ENCODE measurements at places on chromosomes 11 and 22. TPM values are rescaled to one million over a fixed set of nuclear protein-coding genes. Genes with fewer than 3 reads are reported as not detected.

DNA sequence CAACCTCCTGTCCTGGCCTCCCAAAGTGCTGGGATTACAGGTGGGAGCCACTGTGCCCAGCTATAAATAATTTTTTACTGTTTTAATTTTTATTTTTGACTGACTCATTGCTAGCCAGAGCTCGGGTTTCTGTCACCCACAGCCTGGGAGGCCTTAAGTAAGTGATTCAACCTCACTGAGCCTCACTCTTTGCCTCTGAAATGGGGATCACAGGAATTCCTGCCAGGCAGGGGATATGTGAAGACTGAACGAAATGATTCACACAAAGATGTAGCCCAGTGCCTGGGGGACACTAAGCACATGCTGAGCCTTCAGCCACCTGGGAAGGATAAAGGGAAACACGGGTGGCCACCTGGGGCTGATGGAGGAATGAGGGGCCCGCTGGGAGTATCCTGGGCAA is 3.8 kb upstream of the LRRC74B start:
- DNase-seq, result no peak

DNA sequence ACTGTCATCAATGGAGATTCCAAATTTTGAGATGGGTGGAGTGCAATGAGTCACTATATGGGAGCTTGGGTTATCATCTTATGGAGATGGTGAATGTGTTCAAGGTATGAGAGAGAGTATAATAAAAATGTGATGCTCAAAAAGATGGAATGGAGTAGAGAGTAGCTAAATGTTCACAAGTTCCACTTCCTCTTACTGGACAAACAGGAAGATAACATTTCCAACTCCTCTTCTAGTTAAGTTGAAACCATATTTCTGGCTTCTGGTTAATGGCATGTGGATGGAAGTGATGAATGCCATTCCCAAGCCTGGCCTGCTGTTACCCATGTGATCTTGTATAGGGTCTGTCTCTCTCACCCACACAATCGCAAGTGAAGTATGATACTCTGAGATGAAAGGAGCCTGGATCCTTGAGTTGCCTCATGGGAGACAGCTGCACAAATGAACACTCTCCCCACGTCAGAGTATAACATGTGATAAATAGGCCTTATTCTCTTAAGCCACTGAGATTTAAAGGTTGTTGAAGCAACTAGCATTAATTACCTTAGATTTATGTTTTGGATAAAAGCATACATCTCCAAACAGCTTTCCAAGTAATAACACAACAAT is 111.0 kb downstream of the RAB38 start:
- DNase-seq, result no peak

- DNase-seq, result no peak
Measured at GRCh38 chr11:34158661-34159060, 53.2 kb downstream of the NAT10 start.

Gene LRRC4C
- 0.27 TPM for total RNA-seq

Gene YPEL1
- 1.3 TPM for total RNA-seq

Gene USP47
- total RNA-seq, result 59.8 TPM

Gene LYVE1
- not detected for total RNA-seq

Gene TMEM132A
- total RNA-seq, result 17.9 TPM
